ENCODE measurements at places on chromosomes 12 and 14.

GRCh38 chr14:100428727-100429126, 105.6 kb downstream of the SLC25A47 start:
- no peak for DNase-seq

DNA sequence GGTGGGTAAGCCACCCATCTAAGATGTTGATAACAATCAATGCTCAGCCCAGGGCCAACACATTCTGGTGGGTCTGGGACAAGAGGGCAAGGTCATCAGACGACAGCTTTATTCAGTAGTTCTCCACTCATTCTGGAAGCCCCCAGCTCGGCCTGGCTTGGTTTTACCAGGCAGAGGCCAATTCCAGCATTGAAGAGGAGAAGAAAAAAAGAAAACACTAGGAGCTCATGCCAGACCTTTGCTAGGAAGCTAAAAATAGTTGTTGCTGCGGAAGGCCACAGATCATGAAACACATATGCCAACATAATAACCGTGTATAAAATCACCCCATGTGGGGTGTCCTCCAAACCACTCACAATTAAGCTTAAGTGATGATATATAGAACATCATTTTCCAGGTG, 44.4 kb downstream of the CCDC60 start:
- DNase-seq: no peak

GRCh38 chr12:84786622-84787021, 126.0 kb downstream of the SLC6A15 start:
- DNase-seq: no peak

GRCh38 chr12:65121049-65121955, at the start of gene WIF1:
WIF1 (minus strand) TSS chr12:65121305; CDS start chr12:65121191, 114 bp downstream.
- DNase-seq: no peak

DNA sequence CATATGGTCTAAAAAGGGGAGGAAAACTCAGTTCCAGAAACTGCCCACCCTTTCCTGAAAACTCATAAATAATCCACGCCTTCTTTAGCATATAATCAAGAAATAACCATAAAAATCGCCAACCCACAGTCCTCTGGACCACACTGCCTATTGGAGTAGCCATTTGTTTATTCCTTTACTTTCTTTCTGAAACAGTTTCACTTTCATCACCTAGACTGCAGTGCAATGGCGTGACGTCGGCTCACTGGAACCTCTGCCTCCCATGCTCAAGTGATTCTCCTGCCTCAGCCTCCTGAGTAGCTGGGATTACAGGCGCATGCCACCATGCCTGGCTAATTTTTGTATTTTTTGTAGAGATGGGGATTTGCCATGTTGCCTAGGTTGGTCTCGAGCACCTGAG, 44.2 kb downstream of the CLMN start:
- DNase-seq: no peak

DNA sequence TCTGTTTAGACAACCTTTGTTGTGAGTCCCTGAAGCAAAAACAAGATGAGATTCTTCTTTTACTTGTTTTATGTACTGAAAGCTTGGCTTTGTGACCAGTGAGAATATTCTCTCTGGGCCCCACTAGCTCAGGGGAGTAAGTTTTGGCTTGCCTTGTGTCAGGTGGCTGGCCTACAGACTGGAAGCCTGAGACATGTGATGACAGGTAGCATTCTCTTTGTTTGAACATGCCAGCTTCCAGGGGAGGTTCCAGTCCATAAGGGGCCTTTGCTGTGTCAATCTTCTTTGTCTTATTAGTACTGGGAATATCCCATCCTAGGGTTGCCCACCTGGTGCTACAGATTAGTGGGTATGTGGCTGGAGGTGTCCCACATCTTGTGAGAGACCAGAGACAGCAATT, 66.1 kb upstream of the FERMT2 start:
- DNase-seq: no peak

- no peak for DNase-seq
Measured at GRCh38 chr14:76331328-76332011, 44.5 kb upstream of the ESRRB start.

All from HFF-Myc (cell line).